NCI-H2171 (cell line): ENCODE measurements at places on chromosomes 1 and 21.

DNA sequence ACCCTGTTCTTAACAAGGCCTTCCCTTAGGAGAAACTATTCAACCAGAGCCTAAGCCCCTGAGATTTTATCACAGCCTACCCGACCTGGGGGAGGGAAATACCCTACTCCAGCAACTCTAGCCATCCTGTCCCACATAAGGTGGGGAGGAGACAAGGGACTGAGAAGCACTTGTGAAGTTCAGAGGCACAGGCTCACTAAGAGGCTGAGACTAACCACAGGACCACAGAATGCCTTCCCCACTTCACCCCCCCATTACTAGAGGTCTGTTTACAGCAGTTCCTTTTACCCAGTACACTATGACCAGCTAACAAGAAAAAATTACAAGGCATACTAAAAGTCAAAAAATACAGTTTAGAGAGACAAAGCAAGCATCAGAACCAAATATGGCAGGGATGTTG is 86.8 kb downstream of the TEX35 start:
- DNase-seq: no peak

GRCh38 chr1:28755701-28756100 is 19.0 kb downstream of the YTHDF2 start:
- no peak for DNase-seq

DNA sequence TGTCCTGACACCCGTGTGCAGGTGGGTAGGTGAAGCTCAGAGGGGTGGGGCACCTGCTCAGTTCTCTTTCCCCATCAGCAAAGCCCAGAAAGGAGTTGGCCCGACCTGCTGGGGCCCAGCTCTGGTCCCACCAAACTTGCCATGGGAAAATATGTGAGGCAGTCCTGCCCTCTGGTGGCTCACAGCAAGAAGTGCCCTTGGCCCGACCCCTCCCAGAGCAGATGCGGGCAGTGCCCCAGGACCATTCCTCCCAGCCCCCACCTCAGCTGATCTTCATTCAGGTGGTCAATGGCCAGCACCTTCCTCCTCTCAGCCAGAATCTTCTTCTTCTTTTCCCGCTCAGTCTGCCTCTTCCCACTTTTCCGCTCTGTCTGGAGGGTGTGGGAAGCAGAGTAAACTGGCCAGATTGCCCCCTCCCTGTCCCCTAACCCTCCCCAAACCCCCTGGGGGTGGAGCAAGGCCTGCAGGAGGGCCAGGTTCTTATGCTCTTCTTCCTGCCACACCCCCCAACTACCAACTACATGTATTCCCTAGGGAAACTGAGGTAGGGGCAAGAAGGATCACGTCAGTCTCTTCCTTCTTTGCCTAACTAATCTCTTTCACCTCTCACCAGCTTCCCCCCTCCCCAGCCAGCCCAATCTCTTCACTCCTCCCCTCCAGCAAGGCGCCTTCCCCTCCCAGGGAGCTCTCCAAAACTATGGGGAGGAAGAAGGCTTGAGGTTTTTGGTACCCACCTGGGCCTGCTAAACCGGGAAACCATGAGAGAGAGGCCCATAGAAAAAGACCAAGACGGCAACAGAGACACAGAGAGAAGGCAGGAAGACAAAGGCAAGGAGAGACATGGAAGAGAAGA is 15.6 kb downstream of the TNNT2 start:
- peak; percentile 36 for DNase-seq

- DNase-seq: no peak
These were observed 86.0 kb downstream of the SLC25A24 start for GRCh38 chr1:108114033-108114599.

- no peak for DNase-seq
These were observed 10.5 kb downstream of the IGSF21 start for GRCh38 chr1:18118078-18118477.
